ENCODE measurements at places on chromosomes 12 and 14. TPM values are rescaled to one million over a fixed set of nuclear protein-coding genes. Genes with fewer than 3 reads are reported as not detected.

Gene PLEKHD1
- 0.03 TPM for polyA plus RNA-seq

- peaks cover 2% of the 10 kb centered on the region for H3K27me3 ChIP-seq
- no peak for DNase-seq
- H3K4me3 ChIP-seq = no peak overlapping the region
- H3K27ac ChIP-seq = no peak overlapping the region
- H3K36me3 ChIP-seq = no peaks in the 10 kb centered on the region
- no peaks in the 10 kb centered on the region for H3K4me1 ChIP-seq
These were observed 666.0 kb downstream of the MED13L start for GRCh38 chr12:115611477-115611876.

Gene DEPDC4
- polyA plus RNA-seq = 5.5 TPM

DNA sequence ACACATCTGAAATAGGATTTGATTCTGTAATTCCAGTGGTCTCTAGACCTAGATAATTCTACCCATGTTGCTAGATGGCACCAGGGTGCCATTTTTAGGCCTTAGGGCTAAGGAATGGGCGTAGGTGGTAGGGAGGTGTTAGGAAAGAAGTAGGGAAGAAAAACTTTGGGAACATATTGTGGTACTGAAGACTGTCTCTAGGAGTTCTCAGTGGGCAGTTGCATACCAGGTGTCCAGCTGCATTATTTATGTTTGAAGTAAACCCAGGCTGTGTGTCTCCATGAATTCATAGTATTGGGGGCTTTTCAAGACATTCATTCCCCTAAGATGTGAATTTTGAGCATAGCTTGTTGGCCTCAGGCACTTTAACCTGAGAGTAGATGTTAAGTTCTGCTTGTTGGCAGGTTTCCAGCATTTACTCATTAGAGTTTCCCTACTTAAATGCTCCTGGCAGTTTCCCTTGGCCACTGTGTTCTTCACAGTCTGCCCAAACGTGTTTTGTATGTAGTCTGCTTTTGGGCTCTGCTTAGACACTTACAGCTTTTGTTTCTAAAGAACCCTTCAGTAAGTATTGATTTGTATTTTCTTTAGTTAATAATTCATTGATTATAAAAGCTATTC, 31.5 kb upstream of the CCT2 start:
- no peaks in the 10 kb centered on the region for H3K4me1 ChIP-seq
- peaks cover 4% of the 10 kb centered on the region for H3K36me3 ChIP-seq
- DNase-seq = peak; percentile 35

Gene OAS2
- 2.9 TPM for polyA plus RNA-seq
